HepG2 (cell line): ENCODE measurements at places on chromosomes 2 and 18.

GRCh38 chr2:42567806-42568400, 529 bp upstream of the MTA3 start:
- DNase-seq, result peak; percentile 40

DNA sequence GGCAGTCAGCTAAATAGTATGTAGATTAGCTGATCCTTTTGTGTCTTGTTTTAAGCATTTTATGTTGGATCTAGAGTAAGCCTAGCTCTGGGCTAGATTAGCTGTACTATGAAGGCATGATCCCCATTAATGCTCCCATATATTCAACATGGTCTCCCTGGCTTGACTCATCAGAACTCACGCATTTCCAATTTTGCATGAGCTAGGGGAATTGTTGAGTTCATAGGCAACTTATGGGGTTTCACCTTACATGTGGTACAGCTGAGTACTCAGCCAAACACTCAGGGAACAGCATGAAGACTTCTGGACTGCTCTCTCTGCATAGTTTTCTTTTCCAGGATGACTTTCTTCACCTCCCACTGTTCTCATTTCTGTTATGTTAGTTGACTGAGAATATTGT, 248.2 kb downstream of the TMX3 start:
- DNase-seq, result no peak

GRCh38 chr2:24175631-24176187, 856 bp downstream of the FAM228A start:
- no peak for DNase-seq

GRCh38 chr2:94997981-94998930, 27.3 kb upstream of the MAL start:
- no peak for DNase-seq

- DNase-seq, result peak; percentile 76
Observed at GRCh38 chr2:64606479-64607363, 47.0 kb downstream of the SERTAD2 start.

- no peak for DNase-seq
Observed at GRCh38 chr18:7273301-7273921, 42.5 kb downstream of the LRRC30 start.

DNA sequence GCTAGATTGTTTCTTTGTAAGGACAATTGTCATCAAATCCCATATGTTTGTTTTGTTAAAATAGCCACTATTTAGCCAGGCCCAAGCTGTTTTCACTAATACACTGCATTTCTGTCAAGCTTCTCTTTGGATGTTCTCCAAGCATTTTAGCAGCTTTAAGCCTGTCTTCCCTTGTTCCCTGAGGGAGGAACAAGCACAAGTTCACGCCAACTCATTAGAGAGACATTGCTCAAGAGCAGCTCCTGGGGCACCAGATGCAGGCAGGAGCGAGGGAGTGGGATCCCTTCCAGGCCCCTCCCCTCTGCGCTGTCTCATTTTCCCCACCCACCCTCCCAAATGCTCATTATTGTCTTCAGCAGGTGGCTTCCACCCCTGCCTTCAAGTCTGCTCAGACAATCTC, 32.6 kb upstream of the PPP3R1 start:
- no peak for DNase-seq

- peak; percentile 24 for DNase-seq
Observed at GRCh38 chr2:120245520-120246332, 6.9 kb upstream of the RALB start.

DNA sequence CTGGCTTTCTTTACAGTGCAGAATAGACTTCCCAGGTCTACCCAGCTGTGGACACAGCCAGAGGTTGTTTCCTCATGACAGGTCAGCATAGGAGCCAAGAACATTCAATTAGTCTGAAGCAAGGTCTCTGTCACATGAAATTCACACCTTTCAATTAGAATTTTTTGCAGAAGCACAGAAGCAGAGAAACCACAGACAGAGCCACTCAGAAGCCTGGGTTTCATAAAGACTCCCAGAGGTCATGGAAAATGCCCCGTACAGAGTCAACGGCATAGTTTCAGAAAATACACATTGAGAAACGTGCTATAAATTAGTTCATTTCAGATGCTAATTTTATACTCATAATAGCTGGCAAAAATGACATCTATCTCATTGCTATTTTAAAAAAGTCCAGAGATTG, 87.0 kb upstream of the TMEM200C start:
- no peak for DNase-seq

- no peak for DNase-seq
Observed at GRCh38 chr18:72867746-72868584, at the start of gene NETO1. TSS of gene NETO1 (minus strand) at chr18:72867987. CDS start at chr18:72867291, 696 bp downstream.

DNA sequence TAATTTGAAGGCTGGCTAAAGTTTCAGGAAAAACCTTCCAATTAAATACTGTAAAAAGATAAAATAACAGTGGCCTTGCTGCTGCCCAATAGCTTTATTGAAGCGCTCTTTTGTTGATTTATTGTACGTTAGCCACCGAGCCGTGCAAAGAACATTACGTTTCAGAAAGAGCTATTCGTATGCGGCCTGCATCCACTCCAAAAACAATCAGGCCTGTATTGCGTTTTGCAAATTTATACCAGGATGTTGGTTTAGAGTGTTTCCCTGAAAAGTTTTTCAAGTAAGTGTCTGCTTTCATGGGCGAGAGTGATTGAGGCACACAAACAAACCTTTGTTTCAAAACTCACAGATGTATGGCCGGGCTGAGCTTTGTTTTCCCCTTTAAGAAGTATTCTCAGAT, 257.2 kb upstream of the SALL3 start:
- DNase-seq, result no peak

DNA sequence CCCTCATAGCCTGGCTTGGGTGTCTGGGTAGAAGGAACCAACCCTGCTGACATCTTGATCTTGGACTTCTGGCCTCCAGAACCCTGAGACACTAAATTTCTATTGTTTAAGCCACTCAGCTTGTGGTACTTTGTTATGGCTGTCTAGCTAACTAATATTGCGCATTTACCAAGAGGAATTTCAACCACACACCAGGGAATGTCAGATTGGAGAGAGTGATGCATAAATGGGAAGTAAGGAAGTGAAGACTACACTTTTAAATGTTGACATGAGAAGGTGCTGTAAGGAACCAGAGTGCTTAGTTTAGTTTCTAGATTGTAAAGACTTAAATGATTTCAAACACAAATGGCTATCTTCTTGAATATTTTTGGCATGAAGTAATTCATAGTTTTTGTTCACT, 98.9 kb upstream of the ITGB6 start:
- no peak for DNase-seq

DNA sequence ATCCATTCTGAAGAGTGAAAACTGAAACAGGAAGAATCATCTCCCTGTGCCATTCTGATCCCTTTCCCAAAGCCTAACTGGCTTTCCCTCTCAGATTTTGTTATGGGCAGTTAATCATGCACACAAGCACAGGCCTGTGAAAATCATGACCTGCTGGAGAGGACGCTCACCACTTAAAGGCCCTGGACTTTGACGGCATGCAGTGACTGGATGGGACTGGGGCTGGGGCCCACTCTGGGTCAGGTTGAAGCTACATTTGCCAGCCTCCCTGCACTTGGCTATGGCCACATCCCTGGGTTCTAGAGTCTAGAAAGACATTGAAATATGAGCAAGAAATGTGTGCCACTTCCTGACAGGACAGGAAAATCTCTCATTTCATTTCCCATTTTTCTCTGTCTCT, 12.9 kb downstream of the PDE11A start:
- DNase-seq, result no peak

- DNase-seq, result no peak
Observed at GRCh38 chr2:15559379-15560139, 1.6 kb downstream of the NBAS start.

DNA sequence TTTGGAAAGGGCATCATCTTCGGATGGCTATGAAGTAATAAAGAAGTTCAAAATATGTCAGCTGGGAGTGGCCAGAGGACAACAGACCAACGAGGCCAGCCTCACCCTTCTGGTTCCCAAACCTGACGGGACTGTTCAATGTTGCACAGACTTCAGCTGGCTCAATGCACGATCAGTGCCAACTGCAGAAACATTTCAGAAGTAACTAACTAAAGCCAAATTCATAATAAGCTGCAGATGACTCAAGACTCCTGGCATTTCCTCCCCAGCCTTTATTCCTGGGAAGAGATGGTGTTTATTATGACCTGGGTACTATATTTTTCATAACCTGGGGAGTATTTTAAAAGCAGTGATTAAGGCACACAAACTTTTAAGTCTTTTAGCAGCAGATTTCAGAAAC, 3.8 kb upstream of the ATP6V1C2 start:
- no peak for DNase-seq

DNA sequence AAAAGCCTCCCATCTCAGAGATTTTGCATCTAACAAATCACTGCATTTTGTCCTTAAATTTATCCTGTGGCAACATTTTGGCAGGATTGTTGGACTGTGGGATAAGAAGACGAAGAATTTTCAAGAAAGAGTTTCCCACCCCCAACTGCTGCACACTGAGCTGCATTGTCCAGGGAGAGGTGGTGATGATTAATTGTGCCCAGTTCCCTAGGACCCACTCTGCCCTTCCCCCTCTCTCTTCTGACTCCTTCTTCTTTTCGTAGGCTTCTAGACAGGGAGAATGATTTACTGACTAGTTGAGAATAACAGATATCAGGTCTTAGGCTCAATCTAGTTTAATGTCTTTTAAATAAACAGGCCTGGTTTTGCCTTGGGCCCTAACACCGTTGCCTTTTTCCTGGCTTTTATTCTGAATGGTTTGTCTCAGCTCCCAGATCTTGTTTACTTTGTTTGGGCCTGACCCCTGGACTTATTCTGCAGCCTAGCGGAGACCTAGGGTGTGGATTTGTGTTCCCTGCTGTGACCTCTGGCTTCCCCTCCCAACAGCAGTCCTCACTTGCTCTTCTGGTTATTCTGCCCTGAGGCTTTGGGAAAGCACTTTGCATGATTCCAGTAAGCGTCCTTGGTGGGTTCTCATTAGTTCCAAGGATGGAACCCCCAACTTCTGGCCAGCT, 233.3 kb downstream of the INSIG2 start:
- DNase-seq, result peak; percentile 43

GRCh38 chr2:195575879-195576401, 81.1 kb upstream of the SLC39A10 start:
- DNase-seq, result peak; percentile 27

- DNase-seq, result no peak
Observed at GRCh38 chr2:39213015-39213414, 30.8 kb downstream of the CDKL4 start.

- DNase-seq, result no peak
Observed at GRCh38 chr2:174704061-174704460, 60.2 kb downstream of the CHRNA1 start.

- DNase-seq, result no peak
Observed at GRCh38 chr2:191226196-191226595, 19.0 kb upstream of the MYO1B start.

- no peak for DNase-seq
Observed at GRCh38 chr2:70356941-70357683, 55.2 kb upstream of the FAM136A start.

DNA sequence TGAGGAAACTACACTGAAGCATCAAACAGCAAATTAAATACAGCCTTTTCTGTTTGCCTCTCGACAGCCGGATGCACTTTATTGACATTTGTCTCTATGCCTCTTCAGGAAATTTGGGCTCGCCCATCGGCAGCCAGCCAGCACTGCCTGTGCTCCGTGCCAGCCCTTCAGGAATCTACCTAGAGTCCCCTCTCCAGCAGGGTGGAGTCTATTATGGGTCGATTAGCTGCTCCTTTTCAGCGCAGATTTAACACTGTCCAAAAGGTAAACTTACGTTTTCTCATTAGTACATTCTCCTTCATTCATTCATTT, 91.5 kb downstream of the MYCN start:
- no peak for DNase-seq

DNA sequence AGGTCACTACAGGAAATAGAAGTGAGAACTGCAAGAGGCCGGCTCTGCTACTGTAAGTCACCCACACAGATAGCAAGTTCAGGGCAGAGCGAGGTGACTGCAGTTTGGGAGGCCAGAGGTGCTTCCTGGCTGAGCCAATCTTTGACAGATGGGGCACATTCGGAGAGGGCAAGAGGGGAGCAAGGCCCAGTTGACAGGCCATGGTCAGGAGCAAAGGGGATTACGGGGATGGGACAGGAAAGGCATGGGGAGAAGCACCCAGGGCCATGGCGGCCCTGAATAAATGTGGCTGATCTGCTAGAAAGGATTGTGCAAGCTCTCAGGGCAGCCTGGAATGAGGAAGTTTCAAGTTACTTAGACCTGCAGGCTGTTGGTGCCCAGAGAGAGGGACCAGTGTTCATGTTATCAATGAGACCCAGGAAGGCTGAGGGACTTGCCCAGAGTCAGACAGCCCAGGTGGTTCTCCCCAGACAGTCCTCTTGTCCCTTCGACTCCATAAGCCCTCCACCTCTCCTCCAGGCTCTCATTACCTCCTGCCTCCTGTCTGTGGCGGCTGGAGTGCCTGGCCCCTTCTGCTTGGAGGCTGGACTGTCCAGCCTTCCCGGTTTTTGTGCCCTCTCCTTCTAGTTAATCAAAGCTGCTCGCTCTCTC, 123.3 kb downstream of the CTIF start:
- DNase-seq, result peak; percentile 70

- DNase-seq, result no peak
Observed at GRCh38 chr2:11832531-11832930, 86.1 kb downstream of the LPIN1 start.

DNA sequence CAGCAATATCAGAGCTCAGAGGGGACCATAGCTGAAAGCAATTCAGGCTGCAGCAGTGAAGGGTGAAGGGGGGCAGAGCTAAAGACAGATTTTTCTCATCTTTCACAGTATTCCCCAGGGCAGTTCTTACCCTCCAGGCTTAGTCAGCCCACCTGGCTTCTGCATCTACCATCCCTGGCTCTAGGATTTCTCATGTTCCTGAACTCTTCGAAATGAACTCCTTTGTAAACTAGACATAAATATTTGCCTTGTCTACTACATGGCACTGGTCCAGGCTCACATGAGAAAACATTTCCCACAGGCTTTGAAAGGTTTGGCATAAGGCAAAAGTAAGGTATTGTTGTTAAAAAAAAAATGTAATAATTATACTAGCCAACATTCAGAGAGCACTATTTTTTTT, 23.6 kb upstream of the NEB start:
- DNase-seq, result peak; percentile 27
